ENCODE measurements at places on chromosomes 11 and 22.
A peak's percentile ranks its signal among the peaks of the same experiment; 100 is the strongest.

- H3K36me3 ChIP-seq, result no peaks in the 10 kb centered on the region
- H3K27ac ChIP-seq, result no peak overlapping the region
- DNase-seq, result no peak
- H3K27me3 ChIP-seq, result peaks cover 14% of the 10 kb centered on the region
- peaks cover 18% of the 10 kb centered on the region for H3K4me1 ChIP-seq
- H3K4me3 ChIP-seq, result peak overlapping the region; percentile 45
These were observed 104.1 kb upstream of the E2F8 start for GRCh38 chr11:19344661-19345518.

- H3K4me1 ChIP-seq, result peaks cover 6% of the 10 kb centered on the region
- no peak for DNase-seq
- H3K27ac ChIP-seq, result no peak overlapping the region
- H3K27me3 ChIP-seq, result no peaks in the 10 kb centered on the region
These were observed 19.7 kb upstream of the NUP160 start for GRCh38 chr11:47867823-47868222.

- H3K36me3 ChIP-seq, result no peaks in the 10 kb centered on the region
- H3K4me3 ChIP-seq, result no peak overlapping the region
- H3K27me3 ChIP-seq, result no peaks in the 10 kb centered on the region
- H3K4me1 ChIP-seq, result no peaks in the 10 kb centered on the region
- no peak overlapping the region for H3K27ac ChIP-seq
These were observed 392.9 kb downstream of the TENM4 start for GRCh38 chr11:79047980-79048379.

DNA sequence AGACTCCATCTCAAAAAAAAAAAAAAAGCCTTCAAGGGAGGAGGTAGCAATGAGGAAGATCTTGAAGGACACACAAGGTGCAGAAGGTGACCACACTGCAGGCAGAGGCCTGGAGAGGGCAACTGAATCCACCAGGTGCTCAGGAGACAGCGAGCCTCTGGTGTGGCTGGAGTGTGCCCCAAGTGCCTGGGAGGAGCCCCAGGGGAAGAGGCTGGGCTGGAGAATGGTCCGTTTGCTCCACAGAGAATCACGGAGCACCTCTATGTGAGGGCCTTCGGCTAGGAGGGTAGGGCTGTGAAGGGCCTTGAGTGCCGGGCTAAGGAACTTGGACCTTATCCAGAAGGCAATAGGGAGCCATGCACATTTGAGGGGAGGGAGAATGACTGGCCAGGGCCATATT lies 50.3 kb downstream of the ARRB1 start:
- no peak for DNase-seq
- H3K36me3 ChIP-seq, result no peaks in the 10 kb centered on the region
- H3K27me3 ChIP-seq, result no peaks in the 10 kb centered on the region
- H3K4me1 ChIP-seq, result peaks cover 31% of the 10 kb centered on the region

DNA sequence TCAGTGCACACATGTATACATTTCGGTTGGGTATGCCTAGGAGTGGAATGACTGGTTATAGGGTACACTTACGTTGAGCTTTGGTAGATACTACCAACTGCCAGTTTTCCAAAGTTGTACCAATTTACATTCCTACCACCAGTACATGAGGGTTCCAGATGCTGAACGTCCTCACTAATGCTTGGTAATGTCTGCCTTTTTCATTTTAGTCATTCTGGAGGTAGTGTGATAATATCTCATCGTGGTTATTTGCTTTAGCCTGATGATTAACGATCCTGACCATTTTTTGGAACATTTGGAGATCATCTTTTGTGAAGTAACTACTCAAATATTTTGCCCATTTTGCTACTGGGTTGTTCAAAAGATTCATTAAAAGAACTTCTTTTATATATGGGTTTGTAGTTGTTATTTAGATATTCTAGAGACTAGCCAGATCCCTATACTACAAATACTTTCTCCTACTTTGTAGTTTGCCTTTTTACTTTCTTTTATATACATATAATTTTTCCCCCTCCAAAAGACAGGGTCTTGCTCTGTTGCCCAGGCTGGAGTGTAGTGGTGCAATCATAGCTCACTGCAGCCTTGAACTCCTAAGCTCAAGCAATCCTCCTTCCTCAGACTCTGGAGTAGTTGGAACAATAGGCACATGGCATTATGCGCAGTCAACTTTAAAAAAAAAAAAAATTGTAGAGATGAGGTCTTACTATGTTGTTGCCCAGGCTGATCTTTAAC lies 62.1 kb downstream of the RBFOX2 start:
- no peaks in the 10 kb centered on the region for H3K36me3 ChIP-seq
- H3K27me3 ChIP-seq, result no peaks in the 10 kb centered on the region
- no peak overlapping the region for H3K4me3 ChIP-seq
- H3K4me1 ChIP-seq, result peaks cover 22% of the 10 kb centered on the region
- no peak overlapping the region for H3K27ac ChIP-seq
- DNase-seq, result no peak

GRCh38 chr22:36328635-36329253 lies 59.0 kb downstream of the MYH9 start:
- peaks cover 99% of the 10 kb centered on the region for H3K4me1 ChIP-seq
- peak; percentile 62 for DNase-seq
- peaks cover 45% of the 10 kb centered on the region for H3K36me3 ChIP-seq
- H3K27ac ChIP-seq, result peak overlapping the region; percentile 90
- H3K27me3 ChIP-seq, result no peaks in the 10 kb centered on the region

DNA sequence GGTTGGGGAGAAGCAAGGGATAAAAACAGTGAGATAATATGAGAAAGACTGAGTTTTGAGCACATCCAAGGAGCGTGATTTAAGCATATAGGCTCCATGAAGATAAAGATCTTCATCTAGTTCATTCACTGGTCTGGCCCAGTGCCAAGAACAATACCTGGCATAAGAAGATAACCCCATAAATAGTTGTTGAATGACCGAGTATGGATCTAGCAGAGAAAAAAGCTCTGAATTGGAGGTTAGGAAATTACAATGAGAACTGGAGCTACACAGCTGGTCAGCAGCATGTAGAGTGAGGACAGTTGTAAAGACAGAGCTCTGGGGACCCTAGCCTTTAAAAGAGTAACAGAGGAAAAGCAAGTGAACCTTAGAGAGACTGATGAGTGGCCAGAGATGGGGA lies 33.0 kb upstream of the PAK1 start:
- no peaks in the 10 kb centered on the region for H3K36me3 ChIP-seq
- H3K27ac ChIP-seq, result no peak overlapping the region
- no peaks in the 10 kb centered on the region for H3K4me1 ChIP-seq
- no peak overlapping the region for H3K4me3 ChIP-seq
- DNase-seq, result no peak

- no peak for DNase-seq
- H3K4me3 ChIP-seq, result no peak overlapping the region
- no peaks in the 10 kb centered on the region for H3K27me3 ChIP-seq
- no peak overlapping the region for H3K27ac ChIP-seq
These were observed 192.3 kb upstream of the C11orf87 start for GRCh38 chr11:109229682-109230081.

DNA sequence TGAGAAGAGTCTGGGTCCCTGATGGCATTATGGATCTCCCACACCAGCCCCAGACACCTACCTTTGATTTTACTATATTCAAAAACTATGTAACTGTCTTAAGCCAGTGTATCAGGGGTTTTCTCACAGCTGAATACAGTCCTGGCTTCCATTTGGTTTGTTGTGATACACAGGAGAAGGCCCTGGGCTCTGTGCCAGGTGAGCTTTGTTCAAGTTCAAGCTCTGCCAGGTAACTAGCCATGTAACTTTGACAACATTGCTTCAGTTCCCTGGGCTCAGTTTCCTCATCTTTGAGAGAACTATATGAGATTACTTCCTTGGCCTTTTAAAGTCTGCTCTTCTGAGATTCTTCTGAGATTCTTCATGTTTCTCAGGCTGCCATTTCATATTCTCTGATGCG lies 327.5 kb upstream of the TENM4 start:
- H3K27me3 ChIP-seq, result no peaks in the 10 kb centered on the region
- no peak overlapping the region for H3K27ac ChIP-seq
- H3K36me3 ChIP-seq, result no peaks in the 10 kb centered on the region
- no peak for DNase-seq
- H3K4me1 ChIP-seq, result no peaks in the 10 kb centered on the region

- no peaks in the 10 kb centered on the region for H3K27me3 ChIP-seq
- peaks cover 48% of the 10 kb centered on the region for H3K36me3 ChIP-seq
- no peak for DNase-seq
- peaks cover 27% of the 10 kb centered on the region for H3K4me1 ChIP-seq
These were observed 5.1 kb upstream of the TIRAP start for GRCh38 chr11:126277780-126278179.

DNA sequence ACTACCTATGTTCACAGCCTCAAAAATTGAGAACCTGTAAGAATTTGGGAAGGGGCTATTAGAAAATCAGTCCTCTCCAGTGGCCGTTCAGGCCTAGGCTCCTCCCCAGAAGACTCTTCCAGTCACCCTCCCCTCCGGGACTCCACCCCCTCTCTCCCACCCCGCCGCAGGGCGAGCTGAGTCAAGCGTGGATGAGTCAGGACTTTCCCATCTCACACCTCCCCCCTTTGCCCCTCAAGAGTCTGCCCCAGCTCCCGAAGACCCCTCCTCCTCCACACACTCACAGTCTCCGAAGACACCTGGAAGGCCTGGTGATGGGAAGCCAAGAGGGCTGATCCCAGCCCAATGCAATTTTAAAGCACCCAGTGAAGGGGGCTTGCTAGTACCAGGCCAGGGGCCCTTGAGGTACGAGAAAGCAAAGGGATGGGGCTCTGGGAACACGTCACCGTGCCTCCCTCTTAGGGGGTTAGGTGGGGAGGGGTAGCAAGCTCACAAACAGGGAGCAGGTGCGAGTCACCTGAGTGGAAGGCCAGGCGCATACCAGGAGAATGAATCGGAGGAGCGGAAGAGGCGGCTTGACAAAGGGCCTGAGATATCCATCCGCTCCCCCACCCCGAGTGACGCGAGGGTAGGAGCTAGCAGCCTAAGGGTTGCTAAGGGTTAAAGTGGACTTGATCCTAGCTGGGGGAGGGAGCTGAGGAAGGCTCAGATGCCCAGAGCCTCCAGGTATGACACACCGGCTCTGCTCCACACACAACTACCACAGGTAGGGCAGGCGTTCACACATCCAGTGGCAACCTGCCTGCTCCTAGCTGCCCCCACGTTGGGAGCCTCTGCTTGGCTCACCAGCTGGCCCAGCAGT lies 13.6 kb downstream of the BCL9L start:
- peak overlapping the region; percentile 94 for H3K27ac ChIP-seq
- H3K36me3 ChIP-seq, result no peaks in the 10 kb centered on the region
- H3K27me3 ChIP-seq, result no peaks in the 10 kb centered on the region
- H3K4me1 ChIP-seq, result peaks cover 100% of the 10 kb centered on the region

DNA sequence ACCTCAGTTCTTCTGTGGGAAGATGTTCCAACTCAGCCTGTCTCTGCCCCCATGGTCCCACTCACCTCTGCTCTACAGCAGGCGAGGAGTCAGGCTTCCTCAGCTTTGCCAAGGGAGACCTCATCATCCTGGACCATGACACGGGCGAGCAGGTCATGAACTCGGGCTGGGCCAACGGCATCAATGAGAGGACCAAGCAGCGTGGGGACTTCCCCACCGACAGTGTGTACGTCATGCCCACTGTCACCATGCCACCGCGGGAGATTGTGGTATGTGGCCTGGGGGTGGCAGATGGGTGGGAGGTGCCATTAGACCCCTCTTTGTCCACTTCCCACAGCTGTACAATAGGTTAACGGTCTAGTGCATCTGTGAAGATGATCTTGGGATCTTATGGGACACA lies 73.3 kb downstream of the MYO7A start:
- no peak overlapping the region for H3K27ac ChIP-seq
- no peak overlapping the region for H3K4me3 ChIP-seq
- no peaks in the 10 kb centered on the region for H3K27me3 ChIP-seq
- no peaks in the 10 kb centered on the region for H3K36me3 ChIP-seq
- H3K4me1 ChIP-seq, result no peaks in the 10 kb centered on the region
- peak; percentile 17 for DNase-seq

- no peaks in the 10 kb centered on the region for H3K4me1 ChIP-seq
- no peaks in the 10 kb centered on the region for H3K36me3 ChIP-seq
- no peak overlapping the region for H3K27ac ChIP-seq
- H3K4me3 ChIP-seq, result no peak overlapping the region
- H3K27me3 ChIP-seq, result no peaks in the 10 kb centered on the region
These were observed 78.2 kb downstream of the SMCO4 start for GRCh38 chr11:93464927-93465540.

GRCh38 chr11:44943118-44943517 lies 7.6 kb downstream of the TP53I11 start:
- no peaks in the 10 kb centered on the region for H3K27me3 ChIP-seq
- peaks cover 59% of the 10 kb centered on the region for H3K4me1 ChIP-seq
- no peak overlapping the region for H3K4me3 ChIP-seq
- no peaks in the 10 kb centered on the region for H3K36me3 ChIP-seq

GRCh38 chr22:18979957-18980356 lies 43.9 kb upstream of the PRODH start:
- H3K27ac ChIP-seq, result no peak overlapping the region
- no peaks in the 10 kb centered on the region for H3K4me1 ChIP-seq
- no peaks in the 10 kb centered on the region for H3K27me3 ChIP-seq
- H3K36me3 ChIP-seq, result no peaks in the 10 kb centered on the region
- H3K4me3 ChIP-seq, result no peak overlapping the region

- no peak overlapping the region for H3K4me3 ChIP-seq
- H3K4me1 ChIP-seq, result peaks cover 52% of the 10 kb centered on the region
- H3K27me3 ChIP-seq, result no peaks in the 10 kb centered on the region
- no peaks in the 10 kb centered on the region for H3K36me3 ChIP-seq
- no peak for DNase-seq
These were observed 75.4 kb downstream of the MAML2 start for GRCh38 chr11:96267496-96268032.

GRCh38 chr11:68341557-68342458 lies 29.4 kb downstream of the LRP5 start:
- no peak for DNase-seq
- H3K4me1 ChIP-seq, result peaks cover 45% of the 10 kb centered on the region
- no peak overlapping the region for H3K4me3 ChIP-seq
- no peaks in the 10 kb centered on the region for H3K27me3 ChIP-seq
- no peaks in the 10 kb centered on the region for H3K36me3 ChIP-seq

DNA sequence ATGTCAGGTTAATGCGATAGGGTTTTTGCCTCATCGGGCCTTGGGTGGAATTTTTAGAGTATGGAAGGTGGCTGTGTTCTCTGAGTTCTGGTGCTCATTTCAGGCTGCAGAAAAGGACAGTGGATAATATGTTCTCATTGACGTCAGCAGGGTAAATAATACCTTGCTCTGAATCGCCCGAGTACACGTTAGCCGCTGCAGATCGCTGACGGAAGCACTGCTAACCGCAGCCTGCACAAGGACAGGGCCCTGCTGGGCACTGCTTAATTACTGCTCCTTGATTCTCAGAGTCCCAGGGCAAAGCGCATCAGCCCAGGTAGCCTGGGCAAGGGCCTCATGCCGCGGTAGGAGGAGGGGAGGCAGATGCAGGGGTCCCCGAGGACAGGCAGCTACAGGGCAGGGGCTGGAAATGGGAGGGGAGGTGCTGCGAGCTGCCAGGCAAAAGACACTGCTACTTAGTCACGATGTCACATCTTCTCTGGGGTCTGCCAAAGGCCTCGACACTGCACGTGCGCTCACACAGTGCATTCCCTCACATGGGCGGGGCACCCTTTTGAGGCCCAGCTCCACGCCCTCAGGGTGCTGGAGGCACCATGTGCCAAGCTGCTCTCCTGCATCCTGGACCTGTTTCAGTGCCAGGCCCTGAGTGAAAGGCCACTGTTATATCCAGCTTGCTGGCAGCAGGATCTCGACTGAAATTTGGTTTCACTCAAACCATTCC lies 35.2 kb downstream of the PPP2R1B start:
- H3K27ac ChIP-seq, result peak overlapping the region; percentile 91
- no peak overlapping the region for H3K4me3 ChIP-seq
- peaks cover 40% of the 10 kb centered on the region for H3K4me1 ChIP-seq
- H3K36me3 ChIP-seq, result peaks cover 15% of the 10 kb centered on the region

- H3K27ac ChIP-seq, result no peak overlapping the region
- H3K27me3 ChIP-seq, result no peaks in the 10 kb centered on the region
- no peak overlapping the region for H3K4me3 ChIP-seq
- DNase-seq, result no peak
These were observed 27.0 kb upstream of the SLC25A18 start for GRCh38 chr22:17536269-17536668.

Data from upper lobe of left lung (tissue), 6 donors.